ENCODE measurements at places on chromosomes 7 and 10.
A peak's percentile ranks its signal among the peaks of the same experiment; 100 is the strongest.

DNA sequence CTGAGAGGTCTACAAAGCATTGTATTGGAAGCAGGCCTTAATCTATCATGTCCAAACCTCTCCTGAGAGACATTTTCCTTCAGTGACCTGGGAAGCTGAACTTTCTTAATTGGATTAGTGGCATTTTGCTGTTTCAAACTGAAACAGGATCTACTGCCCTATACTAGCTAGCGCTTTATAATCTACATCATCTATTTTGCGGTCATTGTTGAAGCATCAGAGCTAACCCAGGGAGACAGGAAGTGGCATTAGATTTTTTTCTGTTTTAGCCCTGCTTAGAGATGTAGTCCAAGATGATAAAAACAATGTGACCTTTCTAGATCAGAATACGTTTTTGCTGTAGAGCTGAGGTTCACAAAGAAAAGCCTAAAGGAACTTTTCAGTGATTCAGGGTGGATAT, 147.4 kb upstream of the AGR3 start:
- no peak for DNase-seq

- no peak for DNase-seq
Observed at GRCh38 chr7:41449286-41449685, 253.6 kb downstream of the INHBA start.

DNA sequence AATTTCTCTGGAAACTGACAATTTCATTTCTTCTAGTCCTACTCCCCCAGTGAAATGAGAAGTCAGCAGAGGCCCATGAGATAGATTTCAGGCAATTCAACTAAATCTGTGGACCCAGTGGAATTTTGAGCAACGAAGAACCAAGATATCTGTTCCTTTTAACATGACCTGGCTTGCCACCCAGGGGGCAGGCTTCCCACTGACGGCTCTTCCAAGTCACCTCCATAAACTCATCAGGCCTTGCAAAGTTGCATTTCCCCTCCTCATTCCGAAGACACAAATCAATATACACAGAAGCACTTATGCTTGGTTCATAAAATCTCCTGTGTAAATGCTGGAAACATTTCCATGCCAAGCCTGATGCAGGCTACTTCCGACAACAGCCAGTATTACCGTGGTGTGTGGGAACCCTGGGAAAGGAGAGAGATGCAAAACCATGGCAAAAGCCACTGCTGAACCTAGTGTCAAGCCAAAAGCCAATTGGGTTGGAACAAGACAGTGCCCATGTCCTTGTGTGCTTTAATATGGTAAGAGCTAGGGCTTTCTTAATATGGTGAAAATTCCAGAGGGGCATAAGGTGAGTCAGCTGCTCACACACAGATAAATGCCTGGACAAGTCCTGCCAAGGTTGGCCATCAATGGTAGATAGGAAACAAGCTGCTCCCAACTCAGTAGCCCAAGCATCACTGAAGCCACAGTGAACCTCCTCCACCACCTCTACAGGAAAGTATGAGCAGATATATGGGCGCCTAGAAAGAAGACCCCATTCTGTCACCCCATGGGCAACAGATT, 1.6 kb downstream of the FRMD4A start:
- no peak for DNase-seq

DNA sequence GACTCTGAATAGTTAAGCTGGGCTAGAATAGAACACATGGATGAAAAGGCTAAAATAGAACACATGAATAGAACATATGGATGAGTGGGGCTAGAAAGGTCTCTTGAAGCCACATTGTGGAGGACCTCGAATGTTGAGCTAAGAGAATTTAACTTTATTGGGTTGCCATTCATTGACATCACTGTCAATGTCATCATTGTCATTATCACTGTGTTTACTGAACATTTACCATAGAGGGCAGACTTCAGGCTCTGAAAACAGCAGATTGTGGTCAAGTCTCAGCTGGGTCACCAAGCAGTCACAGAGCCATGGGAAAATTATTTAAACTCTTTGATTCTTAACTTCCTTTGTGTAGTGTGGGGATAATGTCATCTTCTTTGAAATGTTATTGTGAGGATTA, 80.4 kb downstream of the WDFY4 start:
- DNase-seq, result no peak

GRCh38 chr10:112593023-112593422, 146.0 kb downstream of the VTI1A start:
- no peak for DNase-seq

DNA sequence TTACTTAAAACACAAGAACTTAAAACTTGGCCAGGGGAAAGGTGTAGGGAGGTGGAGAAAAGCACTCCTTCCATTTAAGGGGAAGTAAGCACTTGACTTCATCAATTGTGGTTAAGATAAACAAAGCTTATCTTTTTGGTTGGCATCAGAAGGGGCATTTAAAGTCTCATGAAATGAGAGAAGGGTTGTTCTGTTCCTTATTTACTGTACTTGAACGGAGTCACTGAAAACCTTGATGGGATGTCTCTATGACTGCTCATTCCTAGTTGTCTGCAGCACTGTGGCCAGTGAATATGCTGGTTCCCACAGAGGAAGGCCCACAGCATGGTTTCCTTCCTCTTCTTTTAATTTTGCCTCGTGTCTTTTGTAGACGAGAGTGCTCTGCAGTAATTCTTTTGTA, 229.3 kb downstream of the AUTS2 start:
- DNase-seq, result no peak

- DNase-seq, result no peak
Observed at GRCh38 chr10:130769146-130770017, 542.1 kb downstream of the TCERG1L start.

DNA sequence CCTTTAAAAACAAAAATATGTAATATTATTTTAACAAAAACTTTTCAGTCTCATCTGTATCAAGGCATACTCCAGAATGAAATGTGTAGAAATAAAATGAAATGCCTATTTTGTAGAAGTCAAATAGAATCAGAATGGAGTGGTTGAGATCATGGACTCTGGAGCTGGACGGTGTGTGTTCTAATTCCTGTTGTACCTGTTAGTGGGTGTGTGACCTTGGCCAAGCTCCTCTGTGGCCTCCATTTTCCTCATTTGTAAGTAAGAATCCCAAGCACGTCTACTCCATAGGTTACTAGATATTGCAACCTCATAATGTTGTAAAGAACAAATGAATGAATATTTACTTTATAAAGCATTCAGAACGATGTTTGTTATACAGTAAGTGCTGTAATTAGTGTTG, 74.9 kb downstream of the HDAC9 start:
- no peak for DNase-seq

DNA sequence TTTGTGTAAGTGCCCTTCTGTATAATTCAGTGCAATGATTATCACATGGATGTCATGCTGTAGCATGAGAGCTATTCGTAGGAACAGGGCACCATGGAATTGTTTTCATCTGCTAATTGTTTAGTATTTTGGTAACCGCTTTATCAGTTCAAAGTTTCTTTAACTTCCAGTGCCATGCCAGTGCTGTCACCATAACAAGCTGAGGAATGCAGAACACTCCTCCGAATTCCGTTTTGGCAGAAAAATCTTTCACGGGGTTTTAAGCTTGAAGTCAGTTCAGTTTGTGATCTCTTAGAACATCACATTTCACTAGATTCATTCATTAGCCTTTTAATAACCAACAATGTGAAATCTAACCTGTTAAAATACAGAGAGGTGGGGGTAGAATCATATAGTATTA, 117.2 kb upstream of the SEMA3C start:
- DNase-seq, result no peak

DNA sequence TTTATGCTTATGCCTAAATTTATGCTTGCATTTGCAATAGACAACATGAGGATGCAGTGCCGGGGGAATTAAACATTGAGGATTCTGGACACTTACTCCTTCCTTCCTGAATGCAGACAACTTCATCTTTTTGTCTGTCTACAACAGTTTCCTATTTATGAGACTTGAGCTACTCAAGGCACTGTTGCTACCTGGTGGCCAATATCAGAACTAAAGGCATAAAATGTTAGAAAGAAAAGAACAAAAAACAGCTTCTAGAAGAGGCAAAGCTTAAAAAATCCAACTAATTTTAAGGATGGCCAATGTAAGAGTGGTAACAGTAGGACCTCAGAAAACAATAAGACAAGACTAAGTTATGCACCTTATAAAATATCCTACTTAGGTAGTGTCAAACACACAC, 144.5 kb upstream of the PTN start:
- DNase-seq, result no peak

GRCh38 chr10:102266670-102267069, 21.3 kb downstream of the GBF1 start:
- no peak for DNase-seq

- no peak for DNase-seq
Observed at GRCh38 chr10:79073784-79074432, 5.1 kb downstream of the ZMIZ1 start.

DNA sequence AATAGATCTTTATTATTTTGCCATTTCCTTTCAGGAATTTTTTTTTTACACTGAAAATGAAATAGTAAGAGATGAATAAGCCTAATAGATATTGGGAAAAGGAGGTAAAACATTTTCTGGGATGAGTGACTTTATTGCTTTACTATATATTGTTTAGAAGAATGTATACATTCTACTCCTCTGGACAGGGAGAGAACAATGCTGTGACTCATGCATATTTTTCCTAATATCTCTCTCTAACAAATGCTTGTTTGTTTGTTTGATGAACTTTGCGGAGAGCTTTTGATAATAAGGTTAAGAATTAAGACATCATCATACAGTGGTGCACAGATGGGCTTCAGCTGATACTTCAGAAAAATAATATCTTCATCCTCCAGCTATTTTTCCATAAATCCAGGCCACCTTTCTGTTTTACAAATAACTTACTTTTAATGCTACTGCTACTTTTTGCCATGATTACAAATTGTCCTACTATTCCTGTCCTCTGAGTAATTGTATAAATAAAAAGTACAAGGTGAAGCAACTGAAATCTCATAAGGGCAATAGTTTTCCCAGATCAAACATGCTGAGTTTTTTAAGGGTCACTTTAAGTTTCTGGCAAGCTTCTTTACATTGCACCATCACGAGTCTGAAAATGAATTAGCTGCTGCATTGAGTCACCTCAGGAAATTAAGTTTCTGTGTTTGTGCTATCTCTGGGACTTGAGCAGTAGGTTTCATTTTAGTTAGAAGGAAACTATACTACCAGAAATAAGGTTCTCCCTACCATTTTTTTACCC, 207.3 kb upstream of the POT1 start:
- no peak for DNase-seq

DNA sequence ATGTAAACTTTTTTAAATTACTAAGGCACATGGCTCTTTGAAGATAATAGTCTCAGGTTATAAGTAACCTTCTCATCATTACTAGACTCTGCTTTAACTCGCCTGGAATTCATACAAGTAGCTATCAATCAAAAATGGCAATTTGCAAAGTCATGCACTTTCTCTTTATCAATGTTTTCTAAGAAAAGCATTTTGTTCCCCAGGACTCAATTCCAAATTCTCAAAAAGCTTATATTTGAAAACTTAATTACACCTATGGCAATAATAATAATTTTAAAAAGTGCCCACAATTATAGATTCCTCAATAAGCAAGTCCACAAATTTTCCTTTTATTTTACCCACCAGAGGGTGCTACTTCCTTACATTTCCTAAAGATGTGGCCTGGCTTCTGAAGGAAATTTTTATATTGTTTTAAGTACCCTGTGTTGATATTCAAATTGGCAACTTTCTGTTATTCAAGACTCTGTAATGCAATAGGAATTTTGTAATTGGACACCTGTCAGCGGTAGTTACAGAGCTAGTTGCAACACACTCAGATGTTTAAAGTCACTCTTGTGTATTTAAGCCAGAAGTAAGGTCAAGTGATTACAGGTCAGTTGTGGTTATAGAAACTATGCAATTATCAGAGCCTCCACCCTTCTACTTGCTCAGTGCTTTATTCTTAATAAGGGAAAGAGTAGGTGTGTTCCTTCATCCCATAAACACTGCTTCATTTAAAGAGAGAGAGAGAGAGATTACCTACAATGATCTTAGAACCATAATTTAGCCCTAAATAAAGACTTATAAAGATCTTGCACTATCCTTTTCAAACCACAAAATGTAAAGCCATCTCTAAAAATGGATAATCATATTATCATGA, 47.1 kb upstream of the HYAL4 start:
- peak; percentile 58 for DNase-seq

DNA sequence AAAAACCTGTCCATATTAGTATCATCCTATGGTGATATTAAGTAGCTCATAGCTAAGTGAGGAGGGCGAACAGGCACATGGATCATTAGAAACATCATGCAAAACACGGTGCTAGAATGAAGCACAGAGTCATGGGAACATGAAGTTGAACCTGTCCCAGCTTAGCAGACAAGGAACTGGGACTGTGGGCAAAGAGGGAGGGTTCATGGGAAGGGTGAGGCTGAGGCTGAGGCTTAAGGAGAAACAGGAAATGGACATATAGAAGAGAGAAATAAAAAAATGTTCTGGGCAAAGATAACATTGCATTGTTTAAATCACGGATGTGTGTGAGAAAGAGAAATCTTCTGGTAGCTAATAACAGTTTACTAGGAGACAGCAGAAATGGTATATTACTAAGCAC, 708.1 kb downstream of the GRID1 start:
- DNase-seq, result no peak

- DNase-seq, result no peak
Observed at GRCh38 chr10:36675458-36675880, 449.9 kb upstream of the ANKRD30A start.

DNA sequence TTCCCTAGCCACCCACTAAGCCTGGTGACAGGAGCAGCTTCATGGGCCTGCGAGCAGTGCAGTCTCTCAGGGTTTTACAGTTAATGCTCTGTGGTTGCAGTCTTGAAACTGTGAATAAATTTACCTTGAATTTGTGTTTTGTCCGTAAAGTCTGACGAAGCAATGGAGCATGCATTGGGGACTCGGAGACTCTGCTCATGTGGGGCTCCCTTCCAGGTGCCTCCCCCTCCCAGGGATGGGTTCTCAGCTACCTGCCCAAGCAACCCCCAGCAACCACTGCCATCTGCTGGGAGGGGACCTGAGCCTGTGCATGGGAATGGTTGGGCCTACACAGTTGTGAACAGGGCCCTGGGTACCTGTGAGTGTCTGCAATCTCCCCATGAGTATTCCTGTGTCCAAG, 36.3 kb upstream of the IKZF1 start:
- no peak for DNase-seq

GRCh38 chr10:116712989-116713543, 29.3 kb downstream of the HSPA12A start:
- DNase-seq, result no peak

GRCh38 chr10:120610791-120611190, 153.8 kb downstream of the PLPP4 start:
- no peak for DNase-seq

- DNase-seq, result no peak
Observed at GRCh38 chr10:98469001-98469931, 22.5 kb upstream of the HPS1 start.

- DNase-seq, result no peak
Observed at GRCh38 chr10:34861293-34862021, 46.4 kb upstream of the PARD3 start.

- no peak for DNase-seq
Observed at GRCh38 chr7:48171202-48171601, at the start of gene ABCA13. Gene ABCA13 (plus strand): TSS chr7:48171458. CDS start chr7:48171484, 26 bp downstream.

- DNase-seq, result peak; percentile 31
Observed at GRCh38 chr7:144063710-144064109, 5.9 kb upstream of the OR2A25 start.

DNA sequence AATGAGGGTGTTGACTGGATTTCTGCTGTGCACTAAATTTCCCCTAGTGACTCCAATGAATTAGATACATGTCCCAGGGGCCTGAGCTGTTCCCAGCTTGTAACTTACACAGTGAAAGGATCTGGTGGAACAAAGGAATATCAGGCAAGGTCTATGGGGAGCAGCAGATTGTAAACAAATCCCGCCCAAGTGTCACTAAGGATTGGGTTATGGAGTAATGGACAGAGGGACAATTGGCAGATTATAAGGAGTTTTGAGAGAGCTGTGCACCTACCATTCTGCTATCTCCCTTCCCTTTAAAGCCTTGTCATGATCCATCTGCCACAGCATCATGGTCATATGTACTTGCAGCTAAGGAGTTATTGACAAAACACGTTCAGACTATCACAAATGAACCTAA, 183.0 kb downstream of the RAB11FIP2 start:
- no peak for DNase-seq

Measured in iPS DF 6.9 (cell line).